ENCODE measurements at places on chromosomes 1 and 21. TPM values are rescaled to one million over a fixed set of nuclear protein-coding genes. Genes with fewer than 3 reads are reported as not detected.

DNA sequence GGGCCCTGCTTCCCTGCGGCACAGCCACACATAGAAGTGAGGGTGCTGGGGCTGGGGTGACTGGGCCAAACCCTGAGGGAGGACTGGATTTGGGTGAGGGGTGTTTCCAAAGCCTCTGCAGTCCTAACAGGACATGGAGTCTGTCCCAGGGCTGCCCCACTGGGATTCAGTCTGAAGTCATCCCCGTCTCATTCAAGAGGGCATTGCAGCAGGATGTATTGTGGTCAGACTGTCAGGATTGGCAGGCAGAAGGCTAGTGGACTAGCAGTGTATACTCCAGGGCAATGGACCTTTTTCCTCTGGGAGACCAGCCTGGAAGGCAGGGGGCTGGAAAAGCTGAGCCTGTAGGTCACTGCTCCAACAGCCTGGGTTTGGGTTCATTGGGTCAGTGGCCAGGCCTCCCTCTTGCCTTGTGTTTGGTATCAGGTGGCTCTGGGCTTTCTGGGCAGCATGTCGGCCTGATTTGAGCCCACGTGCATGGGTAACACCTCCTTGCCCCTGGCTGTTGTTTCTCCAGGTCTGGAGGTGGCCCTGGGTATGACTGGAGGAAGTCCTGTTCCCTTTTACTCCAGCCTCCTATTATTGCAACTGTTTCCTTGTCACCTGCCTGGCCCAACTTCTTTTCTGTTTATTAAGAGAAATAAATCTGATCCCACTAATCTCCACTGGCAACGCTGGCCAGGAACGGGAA lies 41.0 kb upstream of the SYNC start:
- no peak for DNase-seq

GRCh38 chr1:201530741-201531531 lies 8.0 kb upstream of the NAV1 start:
- peak; percentile 96 for DNase-seq

- DNase-seq = no peak
These were observed 47.9 kb upstream of the PRKACB start for GRCh38 chr1:84096176-84096575.

DNA sequence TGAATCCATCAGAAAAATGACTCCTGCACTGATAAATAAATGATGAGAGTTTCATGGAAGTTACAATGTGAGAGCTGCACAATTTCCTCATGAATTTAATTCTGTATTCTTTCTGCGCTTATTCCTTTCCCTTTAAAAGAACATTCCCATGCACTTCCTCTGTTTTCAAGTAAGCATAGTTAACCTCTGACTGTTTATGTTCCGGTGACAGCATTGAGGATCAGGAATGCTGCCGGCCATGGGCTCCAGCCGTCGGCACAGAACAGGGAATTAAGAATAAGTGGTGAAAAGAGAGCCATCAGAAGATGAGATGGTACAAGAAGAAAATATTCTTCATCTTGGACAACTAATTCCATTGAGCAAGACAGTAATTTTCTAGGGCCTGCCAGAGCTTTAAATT lies 65.3 kb downstream of the SUSD4 start:
- no peak for DNase-seq

GRCh38 chr21:38830671-38831525 lies 25.2 kb downstream of the ETS2 start:
- DNase-seq = no peak

DNA sequence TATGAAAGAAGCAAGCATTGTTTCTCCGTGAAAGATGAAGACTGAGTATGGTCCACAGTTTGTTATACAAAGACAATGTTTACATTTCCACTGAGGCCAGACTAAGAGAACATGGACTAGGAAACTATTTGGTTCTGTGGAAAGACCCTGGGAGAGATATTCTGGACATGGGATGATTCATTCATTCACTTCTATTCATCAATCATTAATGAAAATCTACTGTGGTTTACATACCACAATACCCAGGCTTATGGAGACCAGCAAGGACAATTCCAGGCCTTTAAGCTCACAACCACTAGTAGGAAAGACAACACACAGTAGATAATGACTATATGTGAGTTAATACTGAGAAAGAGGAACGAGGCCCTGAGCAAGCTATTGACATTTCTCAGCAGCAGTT lies 125.4 kb downstream of the TBX15 start:
- no peak for DNase-seq

DNA sequence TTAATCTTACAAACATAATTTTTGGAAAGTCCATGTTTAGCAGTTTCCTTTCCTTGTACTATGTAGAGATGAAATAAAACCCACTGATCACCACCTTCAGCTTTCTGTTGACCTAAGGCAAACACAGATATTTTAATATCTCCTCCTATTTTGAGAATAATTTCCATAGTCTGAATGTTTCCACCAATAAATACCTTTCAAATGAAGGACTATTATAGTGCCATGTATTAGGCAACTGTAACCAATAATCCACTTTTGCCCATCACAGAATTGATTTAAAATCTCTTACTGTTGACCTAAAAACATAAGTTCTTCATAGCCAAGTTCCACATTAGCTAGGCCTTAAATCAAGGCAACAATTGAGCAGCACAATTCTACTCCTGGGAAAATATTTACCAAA lies 1.8 kb downstream of the CDC42BPA start:
- no peak for DNase-seq

DNA sequence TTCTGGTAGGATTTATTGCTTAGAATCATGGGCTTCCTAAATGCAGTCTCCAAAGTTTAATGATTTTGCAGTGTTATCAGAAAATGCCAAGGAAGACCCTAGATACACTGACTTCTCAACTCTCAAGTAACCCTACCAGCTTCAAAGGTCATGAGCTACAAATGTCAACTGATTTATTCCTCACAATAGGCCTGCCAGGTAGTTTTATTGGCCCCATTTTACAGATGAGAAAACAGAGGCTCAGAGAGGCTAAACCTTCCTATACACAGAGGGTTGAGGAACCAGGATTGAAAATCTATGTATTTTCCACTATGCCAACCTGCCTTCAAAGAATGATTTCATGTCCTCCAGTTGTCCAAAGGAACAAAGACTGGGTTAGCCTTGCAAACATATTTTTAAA lies 384.4 kb upstream of the POU3F1 start:
- DNase-seq = no peak

- no peak for DNase-seq
These were observed 67.3 kb downstream of the GADD45A start for GRCh38 chr1:67752306-67752705.

DNA sequence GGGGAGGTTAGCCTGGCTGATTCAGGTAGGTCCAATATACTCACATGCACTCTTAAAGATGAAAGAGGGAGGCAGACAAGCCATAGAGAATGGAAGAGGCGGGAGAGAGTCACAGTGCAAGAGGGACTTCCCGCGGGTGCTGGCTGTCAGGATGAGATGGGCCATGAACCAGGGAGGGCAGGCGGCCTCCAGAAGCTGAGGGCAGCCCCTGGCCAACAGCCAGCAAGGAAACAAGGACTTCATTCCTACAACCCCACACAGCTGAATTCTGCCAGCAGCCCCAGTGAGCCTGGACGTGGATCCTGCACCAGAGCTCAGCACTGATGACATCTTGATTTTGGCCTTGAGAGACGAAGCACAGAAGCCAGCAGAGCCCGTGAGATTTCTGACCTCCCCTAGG lies 15.1 kb upstream of the B3GALT5 start:
- no peak for DNase-seq

GRCh38 chr1:208885060-208885459 lies 640.9 kb upstream of the PLXNA2 start:
- no peak for DNase-seq

- DNase-seq = no peak
These were observed 686 bp downstream of the KMO start for GRCh38 chr1:241532864-241533263.

DNA sequence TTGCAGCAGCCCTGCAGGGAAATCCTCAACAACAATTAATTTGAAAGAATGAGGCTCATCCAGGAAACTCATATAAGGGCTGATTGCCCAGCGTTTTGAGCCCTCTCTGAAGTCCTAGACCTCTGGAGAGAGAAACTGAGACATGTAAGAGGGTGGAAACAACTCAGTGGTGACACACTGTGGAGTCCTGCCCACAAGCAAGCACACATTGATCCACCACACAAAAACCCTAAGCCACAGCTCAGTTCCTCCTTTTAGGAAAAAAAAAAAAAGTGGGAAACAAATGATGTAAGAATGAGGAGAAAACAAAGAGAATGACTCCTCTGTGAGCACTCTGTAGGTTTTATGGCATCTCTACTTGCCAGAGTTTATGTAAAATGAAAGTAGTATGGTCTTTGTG lies 22.9 kb upstream of the PLA2G5 start:
- no peak for DNase-seq

- no peak for DNase-seq
These were observed 11.0 kb upstream of the RNU1-3 start for GRCh38 chr1:16677552-16678431.

DNA sequence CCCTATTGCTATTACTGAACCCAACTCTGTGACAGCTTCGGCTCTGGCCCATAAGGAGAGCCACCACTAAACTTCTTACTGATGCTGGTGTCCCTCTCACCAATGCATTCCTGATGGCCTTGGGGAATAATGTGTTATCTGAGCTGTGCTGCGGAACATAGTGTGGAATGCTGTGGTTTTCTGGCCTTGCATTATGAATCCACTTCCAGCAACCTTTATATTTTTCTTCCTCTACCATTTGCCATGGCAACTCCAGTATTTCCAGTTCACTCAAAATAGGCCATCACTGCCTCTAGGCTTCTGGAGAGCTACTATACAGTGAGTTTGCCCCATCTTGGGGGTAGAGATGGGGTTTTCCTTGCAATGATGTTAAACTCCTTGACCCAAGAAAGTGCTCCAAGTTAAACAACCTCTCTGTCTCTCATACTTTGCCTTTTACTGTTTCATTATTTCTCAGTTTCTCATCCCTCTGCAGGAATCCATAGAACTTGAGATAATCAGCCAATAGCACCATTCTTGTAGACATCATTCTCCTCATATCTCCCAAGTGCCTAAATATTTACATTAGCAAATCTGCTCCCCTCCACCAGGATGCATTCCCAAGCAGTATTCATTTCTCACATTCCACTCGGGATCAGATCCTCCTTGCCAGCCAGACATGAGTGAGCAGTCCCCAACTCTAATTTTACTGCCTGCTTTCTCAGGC lies 11.1 kb upstream of the RAVER2 start:
- DNase-seq = no peak

DNA sequence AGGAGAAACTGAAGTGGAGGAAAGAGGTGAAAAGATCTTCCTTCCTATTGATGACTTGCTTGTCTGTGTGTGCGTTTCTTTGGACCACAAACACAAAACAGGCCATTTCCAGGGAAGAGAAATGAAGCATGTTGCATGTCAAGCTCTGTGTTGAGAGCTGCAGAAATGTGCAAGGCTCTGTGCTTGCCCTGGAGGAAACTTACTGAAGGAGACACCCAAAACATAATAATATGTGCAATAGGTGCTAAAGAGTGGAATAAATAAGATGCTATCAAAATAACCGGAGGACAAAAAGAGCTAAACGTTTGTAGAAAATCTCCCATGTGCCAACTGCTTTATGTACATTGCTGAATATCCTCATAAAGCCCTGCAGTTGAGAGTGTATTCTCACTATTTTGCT lies 195.2 kb upstream of the HMGB4 start:
- no peak for DNase-seq

DNA sequence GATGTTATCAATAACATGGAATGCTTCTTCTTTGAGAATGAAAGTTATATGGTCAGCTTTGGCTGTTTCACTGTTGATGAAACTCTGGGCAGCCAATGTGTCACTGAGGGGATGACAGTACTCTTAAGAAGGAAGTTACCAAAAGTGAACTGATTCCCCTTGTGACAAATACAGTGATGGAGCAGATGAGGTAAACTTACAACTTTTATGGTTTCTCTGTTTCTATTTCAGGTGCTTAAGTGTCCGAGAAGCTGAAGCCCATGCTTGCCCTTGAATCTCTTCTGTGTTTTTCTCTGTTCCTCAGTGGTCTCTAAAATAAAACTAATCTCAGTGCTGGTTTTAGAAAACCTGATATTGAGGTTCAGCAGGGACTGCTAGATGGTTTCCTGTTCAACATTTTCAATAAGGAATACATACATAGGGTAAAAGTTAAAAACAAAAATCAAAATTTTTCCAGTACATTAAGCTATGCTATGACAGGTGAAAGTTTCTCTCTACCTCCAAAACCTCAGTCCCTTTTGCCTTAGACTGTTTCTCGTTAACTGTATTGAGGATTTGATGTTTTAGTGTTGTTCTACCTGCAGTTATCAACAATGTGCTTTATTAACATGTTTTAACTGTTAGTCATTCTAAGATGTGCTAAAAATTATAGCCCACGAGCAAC lies 454.4 kb upstream of the ADGRL4 start:
- no peak for DNase-seq

GRCh38 chr1:200525090-200525987 lies 95.2 kb downstream of the KIF14 start:
- no peak for DNase-seq

- DNase-seq = no peak
These were observed 54.4 kb upstream of the FAM89A start for GRCh38 chr1:231094421-231094820.

DNA sequence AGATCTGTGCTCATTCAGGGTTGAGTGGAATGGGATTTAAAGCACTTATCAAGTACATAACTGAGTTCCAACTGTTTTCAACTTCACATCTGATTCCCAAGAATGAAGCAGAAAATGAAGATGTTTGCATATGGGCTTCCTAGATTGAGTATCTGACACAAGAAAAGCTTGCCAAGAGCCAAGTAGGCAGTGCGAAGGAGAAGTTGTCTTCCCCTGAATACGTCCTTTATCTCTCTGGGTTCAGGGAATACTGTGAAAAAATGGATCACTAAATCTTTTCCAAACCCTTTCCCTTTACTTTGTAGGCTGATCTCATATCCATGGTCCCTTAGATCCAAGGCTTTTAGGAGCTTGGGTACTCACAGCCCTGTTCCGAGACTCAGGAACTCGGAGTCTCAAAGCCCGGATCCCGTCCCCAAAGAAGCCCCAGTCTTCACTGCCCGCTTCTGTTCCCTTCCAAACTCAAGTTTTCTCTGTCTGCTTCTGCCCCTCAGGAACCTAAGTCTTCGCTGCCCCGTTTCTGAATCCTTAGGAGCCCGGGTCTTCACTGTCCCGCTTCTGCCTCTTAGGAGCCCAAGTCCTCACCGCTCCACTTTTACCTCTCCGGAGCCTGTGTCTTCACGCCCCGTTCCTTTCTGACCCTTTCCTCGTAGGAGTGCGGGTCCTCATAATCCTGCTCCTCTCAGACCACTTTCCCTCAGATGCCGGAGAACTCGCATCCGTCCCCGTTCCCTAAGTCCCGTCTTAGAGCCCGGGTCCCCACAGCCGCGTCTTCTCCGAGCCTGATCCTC lies 616 bp downstream of the TAF12 start:
- DNase-seq = no peak

GRCh38 chr1:36436821-36437220 lies 13.4 kb downstream of the OSCP1 start:
- no peak for DNase-seq

GRCh38 chr1:31193729-31194128 lies 46.0 kb downstream of the NKAIN1 start:
- DNase-seq = no peak

GRCh38 chr1:238752327-238752726 lies 634.0 kb upstream of the CHRM3 start:
- DNase-seq = no peak

LAPTM5 gene
- 40.1 TPM for total RNA-seq

RBBP5 gene
- 12.4 TPM for total RNA-seq

GJB5 gene
- total RNA-seq = not detected

OR2M3 gene
- total RNA-seq = not detected

GBP6 gene
- 0.14 TPM for total RNA-seq

FCRLB gene
- 0.37 TPM for total RNA-seq

PRR9 gene
- total RNA-seq = not detected

TMCC2 gene
- 6.5 TPM for total RNA-seq

FBLIM1 gene
- 94.7 TPM for total RNA-seq

SYT11 gene
- 14.6 TPM for total RNA-seq

B3GALT5 gene
- total RNA-seq = 0.03 TPM
